Thyroid gland (tissue), 4 donors: ENCODE measurements at places on chromosomes 11 and 22. TPM values are rescaled to one million over a fixed set of nuclear protein-coding genes. Genes with fewer than 3 reads are reported as not detected.

- no peak for DNase-seq
Measured at GRCh38 chr11:97722065-97722464, 1298.7 kb upstream of the CNTN5 start.

- DNase-seq = no peak
Measured at GRCh38 chr11:126635511-126635910, 280.0 kb downstream of the ST3GAL4 start.

- DNase-seq = peak; percentile 93
Measured at GRCh38 chr22:49971232-49972162, 10.9 kb downstream of the PIM3 start.

DNA sequence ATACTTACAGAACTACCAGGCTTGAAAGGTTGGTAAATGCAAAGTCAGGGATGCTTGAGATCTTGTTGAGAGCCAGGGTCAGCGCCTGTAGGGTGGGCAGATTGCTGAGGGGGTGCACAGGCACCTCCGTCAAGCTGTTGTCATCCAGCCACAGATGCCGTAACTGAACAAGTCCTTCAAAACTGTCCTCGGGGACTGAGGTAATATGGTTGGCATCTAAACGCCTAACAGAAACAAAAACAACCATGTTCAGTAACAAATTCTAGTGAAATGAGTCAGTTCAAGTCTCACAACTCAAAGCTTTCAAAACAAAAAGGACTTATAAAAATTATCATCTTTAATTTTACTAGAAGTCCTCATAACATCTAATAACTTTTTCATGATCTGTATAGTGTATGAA, 22.2 kb upstream of the CCDC34 start:
- DNase-seq = peak; percentile 20

- DNase-seq = no peak
Measured at GRCh38 chr11:107824668-107825369, 33.8 kb downstream of the SLC35F2 start.

DNA sequence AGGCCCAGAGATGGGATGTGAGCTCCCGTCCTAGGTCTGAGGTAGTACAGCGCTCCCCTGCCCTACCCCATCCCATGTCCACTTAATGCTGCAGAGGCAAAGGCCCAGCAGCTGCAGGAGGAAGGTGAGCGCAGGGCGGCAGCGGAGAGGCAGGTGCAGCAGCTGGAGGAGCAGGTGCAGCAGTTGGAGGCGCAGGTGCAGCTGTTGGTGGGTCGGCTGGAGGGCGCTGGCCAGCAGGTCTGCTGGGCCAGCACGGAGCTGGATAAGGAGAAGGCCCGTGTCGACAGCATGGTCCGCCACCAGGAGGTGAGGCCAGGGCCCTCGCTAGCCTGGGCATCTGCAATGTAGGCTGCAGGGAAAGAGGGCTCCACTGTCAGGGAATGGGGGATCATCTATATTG, 15.2 kb downstream of the CCDC157 start:
- DNase-seq = no peak

GRCh38 chr11:114928260-114928870, 250.0 kb downstream of the NXPE2 start:
- no peak for DNase-seq

DNA sequence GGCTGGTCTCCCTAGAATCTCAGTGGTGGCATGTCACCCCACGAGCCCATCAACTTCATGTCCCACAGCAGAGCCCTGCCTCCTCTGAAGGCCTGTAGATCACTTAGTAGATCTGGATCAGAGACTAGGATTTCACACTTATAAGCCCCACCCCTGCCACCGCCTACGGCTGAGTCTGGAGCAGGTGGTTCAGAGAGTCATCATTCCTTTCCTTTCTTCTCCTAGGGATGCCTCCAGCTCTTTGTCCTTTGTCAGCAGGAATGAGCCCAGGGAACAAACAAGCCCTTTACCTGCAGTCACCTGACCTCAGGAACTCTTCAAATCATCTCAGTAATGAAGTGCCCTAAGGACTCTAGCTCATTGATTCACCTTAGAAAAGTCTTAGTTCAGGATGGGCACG, 37.8 kb downstream of the SCGB1A1 start:
- DNase-seq = peak; percentile 43

DNA sequence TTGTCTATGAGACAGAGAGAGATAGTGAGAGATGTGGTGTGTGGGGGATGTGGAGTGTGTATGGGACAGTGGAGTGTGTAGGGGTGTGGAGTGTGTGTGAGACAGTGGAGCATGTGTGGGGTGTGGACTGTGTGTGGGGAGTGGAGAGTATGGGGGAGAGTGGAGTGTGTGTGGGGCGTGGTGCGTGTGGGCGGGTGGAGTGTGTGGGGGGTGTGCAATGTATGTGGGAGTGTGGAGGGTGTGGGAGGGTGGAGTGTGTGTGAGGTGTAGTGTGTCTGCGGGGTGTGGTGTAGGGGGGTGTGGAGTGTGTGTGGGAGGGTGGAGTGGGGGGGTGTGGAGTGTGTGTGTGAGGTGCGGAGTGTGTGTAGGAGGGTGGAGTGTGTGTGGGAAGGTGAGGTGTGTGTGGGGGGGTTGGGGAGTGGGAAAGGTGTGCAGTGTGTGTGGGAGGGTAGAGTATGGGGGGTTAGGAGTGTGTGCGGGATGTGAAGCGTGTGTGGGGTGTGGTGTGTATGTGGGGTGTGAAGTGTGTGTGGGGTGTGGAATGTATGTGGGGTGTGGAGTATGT, 356.9 kb downstream of the CADM1 start:
- no peak for DNase-seq

GRCh38 chr22:32533265-32534111, 58.9 kb downstream of the FBXO7 start:
- DNase-seq = no peak

DNA sequence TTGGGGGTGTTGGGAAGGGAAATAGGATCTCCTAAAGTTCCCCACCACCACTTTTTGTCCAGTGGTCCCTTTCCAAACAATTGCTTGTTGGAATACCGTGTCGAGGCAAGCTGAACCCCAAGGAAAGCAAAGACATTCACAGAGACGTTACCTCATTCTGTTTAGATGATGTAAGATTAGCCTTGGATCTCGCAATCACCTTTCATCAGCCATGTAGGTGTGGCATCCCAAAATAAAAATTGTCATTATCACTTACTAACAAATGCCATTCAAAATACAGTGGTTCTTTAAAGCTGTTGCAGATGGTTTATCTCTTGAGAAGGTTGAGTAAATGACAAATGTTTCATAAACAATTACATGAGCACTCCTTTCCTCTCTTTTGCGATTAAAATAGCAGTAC, 86.5 kb upstream of the SLC25A18 start:
- no peak for DNase-seq

GRCh38 chr11:47337229-47337924, 15.1 kb downstream of the MYBPC3 start:
- no peak for DNase-seq

RCN1 gene
- total RNA-seq = 101 TPM

TYR gene
- not detected for total RNA-seq

CHRNA10 gene
- 1.7 TPM for total RNA-seq

SEPTIN5 gene
- 38.0 TPM for total RNA-seq

OR52E8 gene
- total RNA-seq = not detected

OR10D3 gene
- total RNA-seq = not detected

WNT7B gene
- not detected for total RNA-seq

CRYBA4 gene
- total RNA-seq = not detected

BRSK2 gene
- total RNA-seq = 0.54 TPM

MRGPRX3 gene
- not detected for total RNA-seq
